Gastrocnemius medialis (tissue), 4 donors: ENCODE measurements at places on chromosomes 7 and 10. TPM values are rescaled to one million over a fixed set of nuclear protein-coding genes. Genes with fewer than 3 reads are reported as not detected.

Gene PLCE1
- total RNA-seq: 3.8 TPM

Gene ERV3-1
- 3.9 TPM for total RNA-seq

Gene ZNF25
- 24.8 TPM for total RNA-seq

Gene EPHB6
- 2.5 TPM for total RNA-seq

Gene POM121C
- total RNA-seq: 7.9 TPM

Gene DENND2A
- total RNA-seq: 1.2 TPM

Gene CCL26
- total RNA-seq: not detected

Gene MACC1
- not detected for total RNA-seq

Gene ZNF804B
- total RNA-seq: not detected

Gene ZMYND11
- total RNA-seq: 64.1 TPM

Gene PAX4
- not detected for total RNA-seq

GRCh38 chr10:72709041-72709440, 17.1 kb downstream of the MCU start:
- peaks cover 43% of the 10 kb centered on the region for H3K4me1 ChIP-seq
- peak overlapping the region; percentile 74 for H3K27ac ChIP-seq
- H3K36me3 ChIP-seq: no peaks in the 10 kb centered on the region
- no peaks in the 10 kb centered on the region for H3K27me3 ChIP-seq

DNA sequence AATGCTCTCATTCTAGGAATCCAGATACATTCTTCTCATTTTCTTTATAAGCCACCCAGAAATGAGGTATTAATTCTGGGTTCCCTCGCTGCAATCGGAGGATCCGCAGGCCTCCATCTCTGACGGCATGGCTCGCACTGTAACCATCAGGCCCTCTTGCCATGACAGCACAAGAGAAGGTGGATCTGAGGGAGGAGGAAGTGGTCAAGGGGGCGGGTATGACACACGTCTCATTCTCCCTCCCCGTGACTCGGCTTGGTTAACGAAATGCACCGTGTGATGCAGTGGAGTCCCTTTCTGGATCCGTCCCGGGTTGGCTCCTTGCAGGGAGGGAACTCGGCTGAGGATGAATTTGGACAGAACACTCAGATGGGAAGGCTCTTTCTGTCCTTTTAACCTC, 280.2 kb downstream of the TCERG1L start:
- no peaks in the 10 kb centered on the region for H3K27me3 ChIP-seq
- no peaks in the 10 kb centered on the region for H3K36me3 ChIP-seq
- H3K27ac ChIP-seq: no peak overlapping the region
- no peaks in the 10 kb centered on the region for H3K4me1 ChIP-seq
- H3K4me3 ChIP-seq: no peak overlapping the region

GRCh38 chr7:18778594-18778993, 283.0 kb downstream of the HDAC9 start:
- no peaks in the 10 kb centered on the region for H3K4me1 ChIP-seq
- no peaks in the 10 kb centered on the region for H3K27me3 ChIP-seq
- H3K27ac ChIP-seq: no peak overlapping the region
- no peak overlapping the region for H3K4me3 ChIP-seq

- no peaks in the 10 kb centered on the region for H3K4me1 ChIP-seq
- no peaks in the 10 kb centered on the region for H3K27me3 ChIP-seq
- no peak overlapping the region for H3K27ac ChIP-seq
- H3K4me3 ChIP-seq: no peak overlapping the region
These were observed 41.3 kb upstream of the FAM180A start for GRCh38 chr7:135789956-135790355.

DNA sequence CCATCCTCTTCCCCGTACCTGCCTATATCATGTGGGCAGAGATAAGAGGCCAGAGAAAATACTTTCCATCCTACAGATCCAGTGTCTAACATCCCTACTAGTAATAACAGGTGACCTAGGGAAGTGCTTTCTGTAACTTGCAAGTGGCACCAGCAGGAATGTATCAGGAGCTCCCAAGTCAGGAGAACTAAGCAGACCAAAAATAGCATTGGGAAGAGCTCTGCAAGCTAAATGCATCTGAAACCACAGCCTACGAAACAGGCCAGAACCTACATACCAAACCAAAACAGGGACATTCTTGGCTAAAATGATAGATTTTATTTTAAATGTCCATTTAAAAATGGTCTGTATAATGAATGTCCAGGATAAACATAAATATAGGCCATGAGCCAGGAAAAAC, 680.8 kb downstream of the PHTF2 start:
- no peaks in the 10 kb centered on the region for H3K36me3 ChIP-seq
- H3K4me3 ChIP-seq: no peak overlapping the region
- H3K4me1 ChIP-seq: peaks cover 6% of the 10 kb centered on the region
- no peak for DNase-seq

- no peak overlapping the region for H3K27ac ChIP-seq
- no peaks in the 10 kb centered on the region for H3K4me1 ChIP-seq
- H3K27me3 ChIP-seq: no peaks in the 10 kb centered on the region
- DNase-seq: no peak
- H3K4me3 ChIP-seq: no peak overlapping the region
These were observed 43.8 kb downstream of the VWC2 start for GRCh38 chr7:49817279-49817678.

GRCh38 chr7:142681314-142682092, 67.8 kb upstream of the PRSS1 start:
- H3K27ac ChIP-seq: no peak overlapping the region
- H3K4me3 ChIP-seq: no peak overlapping the region
- no peaks in the 10 kb centered on the region for H3K27me3 ChIP-seq
- no peaks in the 10 kb centered on the region for H3K4me1 ChIP-seq
- no peaks in the 10 kb centered on the region for H3K36me3 ChIP-seq

DNA sequence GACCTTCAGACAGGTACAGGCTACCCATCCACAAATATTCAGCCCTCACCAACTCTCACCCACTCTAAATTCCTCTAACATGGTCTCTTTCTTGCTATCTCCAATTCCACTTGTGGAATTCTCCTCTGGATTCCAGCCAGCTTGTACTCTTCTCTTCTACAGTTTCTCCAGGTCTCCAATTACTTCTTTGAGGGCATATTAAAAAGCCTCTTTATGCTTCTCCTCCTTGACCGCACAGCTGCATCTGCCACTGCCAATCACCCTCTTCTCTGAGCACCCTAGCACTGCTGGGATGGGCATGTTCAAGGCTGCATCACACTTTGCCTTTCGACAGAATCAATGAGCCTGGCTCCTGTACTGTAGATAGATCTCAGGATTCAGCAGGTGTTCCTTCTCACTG, 101.5 kb upstream of the ANKRD1 start:
- H3K4me3 ChIP-seq: no peak overlapping the region
- peaks cover 22% of the 10 kb centered on the region for H3K4me1 ChIP-seq
- H3K36me3 ChIP-seq: no peaks in the 10 kb centered on the region
- H3K27ac ChIP-seq: no peak overlapping the region
- H3K27me3 ChIP-seq: no peaks in the 10 kb centered on the region

- no peak for DNase-seq
- H3K27me3 ChIP-seq: no peaks in the 10 kb centered on the region
- no peaks in the 10 kb centered on the region for H3K36me3 ChIP-seq
- no peak overlapping the region for H3K4me3 ChIP-seq
- no peak overlapping the region for H3K27ac ChIP-seq
- H3K4me1 ChIP-seq: no peaks in the 10 kb centered on the region
These were observed 16.3 kb downstream of the SFTPA1 start for GRCh38 chr10:79627075-79627474.

DNA sequence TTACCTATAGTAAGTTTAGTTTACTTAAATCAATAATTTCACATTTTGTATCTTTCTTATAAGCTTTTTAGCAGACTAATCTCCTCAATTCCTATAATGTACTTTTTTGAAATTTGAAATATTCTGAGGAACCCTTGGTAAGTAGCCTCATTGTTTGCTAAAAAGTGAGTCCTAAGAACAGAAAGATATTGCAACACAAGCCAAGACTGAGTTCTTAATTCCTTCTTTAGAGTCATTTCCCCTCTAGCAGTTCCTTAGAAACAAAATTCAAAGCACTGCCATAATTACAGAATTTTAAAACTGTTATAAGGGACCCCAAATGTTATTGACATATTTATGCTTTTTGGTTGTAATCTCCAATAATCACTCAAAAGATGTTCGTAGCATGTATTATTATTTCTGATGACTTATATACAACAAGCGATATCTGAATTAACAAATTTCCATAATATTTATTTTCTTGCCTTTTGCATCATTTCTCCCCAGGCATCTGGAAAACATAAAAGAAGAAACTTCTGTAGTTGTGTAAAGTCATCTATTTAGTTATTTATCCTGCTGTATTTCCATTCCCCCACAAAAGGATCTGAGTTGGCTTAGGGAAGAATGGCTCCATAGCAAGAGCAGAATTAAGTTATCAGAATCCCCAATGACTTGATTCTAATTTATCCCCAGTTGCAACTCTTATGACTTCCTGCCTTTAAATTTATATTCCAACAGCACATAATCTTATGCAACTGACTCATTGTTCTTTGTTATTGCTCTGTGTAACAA, 67.8 kb downstream of the TMEM26 start:
- no peak overlapping the region for H3K4me3 ChIP-seq
- H3K4me1 ChIP-seq: no peaks in the 10 kb centered on the region
- H3K36me3 ChIP-seq: no peaks in the 10 kb centered on the region
- no peaks in the 10 kb centered on the region for H3K27me3 ChIP-seq
- DNase-seq: no peak

DNA sequence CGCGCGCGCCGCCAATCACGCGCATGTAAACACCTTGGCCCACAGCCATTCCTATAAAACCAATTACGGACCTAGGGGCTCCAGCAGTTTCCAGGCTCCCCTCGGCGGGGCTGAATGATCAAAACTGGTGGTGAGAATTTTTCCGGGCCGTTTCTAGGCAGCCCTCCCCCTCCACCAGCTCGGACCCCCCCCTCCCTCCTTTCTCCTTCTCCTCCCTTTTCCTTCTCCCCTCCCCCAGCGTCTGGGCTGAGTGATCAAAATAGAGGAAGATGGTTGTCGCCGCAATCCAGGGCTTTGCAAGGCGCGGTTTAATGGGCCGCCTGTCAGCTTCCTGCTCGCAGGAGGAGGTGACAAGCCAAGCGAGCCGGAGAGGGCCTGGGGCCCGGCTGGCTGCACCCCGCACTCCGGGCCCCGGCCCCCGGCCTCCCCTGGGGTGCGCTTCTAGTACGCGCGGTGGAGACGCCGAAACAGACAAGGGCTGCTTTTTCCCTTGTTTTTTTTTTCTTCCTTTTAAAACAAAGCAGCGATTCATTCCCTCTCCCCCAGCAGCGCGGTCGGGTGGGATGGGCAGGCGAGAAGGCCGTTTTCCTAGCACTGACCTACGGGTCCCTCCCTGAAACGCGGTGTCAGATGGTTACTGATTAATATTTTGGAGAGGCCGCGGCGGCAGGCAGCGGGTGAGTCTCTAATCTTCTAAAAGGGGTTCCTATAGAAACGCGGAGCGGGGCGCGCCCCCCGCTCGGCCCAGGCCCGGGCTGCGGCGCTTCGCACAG, 528 bp upstream of the TNRC18 start:
- peak overlapping the region; percentile 91 for H3K4me3 ChIP-seq
- H3K36me3 ChIP-seq: no peaks in the 10 kb centered on the region
- DNase-seq: peak; percentile 96
- no peaks in the 10 kb centered on the region for H3K27me3 ChIP-seq
- H3K4me1 ChIP-seq: peaks cover 16% of the 10 kb centered on the region
- H3K27ac ChIP-seq: peak overlapping the region; percentile 99

DNA sequence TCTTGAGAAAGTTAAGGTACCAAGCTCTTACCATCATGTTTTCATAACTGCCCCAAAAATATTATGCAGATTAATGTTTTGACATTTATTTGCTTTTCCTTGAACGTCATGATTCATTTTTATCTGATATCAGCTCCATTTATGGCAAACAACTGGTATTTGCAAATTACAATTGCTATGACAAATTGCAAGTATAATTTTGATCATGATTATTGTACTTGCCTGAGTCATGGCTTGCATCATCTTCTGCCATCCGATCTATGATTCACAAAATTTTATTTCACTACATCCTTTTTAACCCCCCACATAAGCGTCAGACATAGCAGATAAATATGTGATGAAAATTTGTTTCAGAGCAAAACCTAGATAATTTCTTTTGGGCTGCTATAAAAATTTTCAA, 155.0 kb downstream of the STK31 start:
- no peak overlapping the region for H3K4me3 ChIP-seq
- no peaks in the 10 kb centered on the region for H3K36me3 ChIP-seq
- H3K4me1 ChIP-seq: no peaks in the 10 kb centered on the region
- no peak for DNase-seq
- no peaks in the 10 kb centered on the region for H3K27me3 ChIP-seq
- H3K27ac ChIP-seq: no peak overlapping the region

DNA sequence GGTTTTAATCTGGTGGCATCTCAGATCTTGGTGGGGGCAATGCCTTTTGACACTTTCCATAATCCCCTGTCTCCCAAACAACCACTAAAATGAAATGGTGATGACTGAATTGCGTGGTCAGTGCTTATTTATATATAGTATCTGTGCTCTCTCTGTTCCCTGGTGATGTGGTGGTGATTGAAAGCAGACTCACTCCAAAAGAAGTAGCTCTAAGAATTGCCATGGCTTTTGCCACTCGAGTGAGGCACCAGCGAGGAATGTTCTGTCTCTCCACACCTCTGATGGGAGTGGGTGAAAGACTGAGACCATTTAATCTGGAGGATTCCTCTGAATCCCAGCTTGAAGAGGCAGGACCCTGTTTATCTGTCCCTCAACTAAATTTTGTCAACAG, 2.8 kb downstream of the DUSP5 start:
- H3K27me3 ChIP-seq: peaks cover 8% of the 10 kb centered on the region
- peak overlapping the region; percentile 47 for H3K27ac ChIP-seq
- no peak overlapping the region for H3K4me3 ChIP-seq
- no peaks in the 10 kb centered on the region for H3K36me3 ChIP-seq
- DNase-seq: no peak
- H3K4me1 ChIP-seq: peaks cover 8% of the 10 kb centered on the region

DNA sequence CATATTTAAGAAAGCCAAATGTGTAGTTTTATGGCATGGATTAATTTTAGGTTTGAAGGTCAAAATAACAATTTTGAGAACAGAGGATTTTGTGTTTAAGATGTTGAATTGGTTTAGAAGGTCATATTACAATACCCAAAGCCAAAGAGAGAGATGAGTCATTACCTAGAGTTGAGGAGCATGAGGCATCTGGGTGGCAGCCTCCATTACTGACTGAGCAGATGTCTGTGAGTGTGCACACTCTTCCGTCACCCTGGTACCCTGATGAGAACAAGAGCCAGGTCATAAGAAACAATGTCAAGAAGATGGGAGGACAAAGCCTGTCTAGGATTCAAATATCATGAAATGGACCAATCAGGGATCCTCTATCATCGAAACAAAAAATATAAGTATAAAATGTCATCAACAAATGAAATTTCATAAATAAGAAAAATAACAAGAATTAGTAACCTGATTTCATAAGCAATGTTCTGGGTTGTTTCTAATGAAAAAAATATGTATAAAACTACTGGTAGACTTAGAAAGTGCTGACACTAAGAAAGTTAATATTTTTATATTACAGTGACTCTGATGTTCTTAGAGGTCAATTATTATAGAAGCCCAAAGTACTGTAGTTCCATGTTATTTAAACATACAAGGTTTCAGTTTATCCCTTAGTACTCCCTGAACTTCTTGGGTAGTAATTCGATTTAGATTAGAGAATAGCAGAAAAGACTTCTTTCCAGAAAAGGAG, 20.0 kb downstream of the CUBN start:
- DNase-seq: no peak
- H3K27ac ChIP-seq: no peak overlapping the region
- no peak overlapping the region for H3K4me3 ChIP-seq
- no peaks in the 10 kb centered on the region for H3K27me3 ChIP-seq

GRCh38 chr7:30232391-30232790, 52.0 kb upstream of the ZNRF2 start:
- H3K27ac ChIP-seq: no peak overlapping the region
- no peaks in the 10 kb centered on the region for H3K27me3 ChIP-seq
- H3K4me3 ChIP-seq: no peak overlapping the region
- H3K4me1 ChIP-seq: no peaks in the 10 kb centered on the region
- no peak for DNase-seq
- no peaks in the 10 kb centered on the region for H3K36me3 ChIP-seq

GRCh38 chr10:44143556-44143955, 241.3 kb downstream of the CXCL12 start:
- H3K27me3 ChIP-seq: no peaks in the 10 kb centered on the region
- H3K36me3 ChIP-seq: no peaks in the 10 kb centered on the region
- H3K4me3 ChIP-seq: no peak overlapping the region
- no peaks in the 10 kb centered on the region for H3K4me1 ChIP-seq
- no peak for DNase-seq
